ENCODE measurements at places on chromosomes 1 and 21.

DNA sequence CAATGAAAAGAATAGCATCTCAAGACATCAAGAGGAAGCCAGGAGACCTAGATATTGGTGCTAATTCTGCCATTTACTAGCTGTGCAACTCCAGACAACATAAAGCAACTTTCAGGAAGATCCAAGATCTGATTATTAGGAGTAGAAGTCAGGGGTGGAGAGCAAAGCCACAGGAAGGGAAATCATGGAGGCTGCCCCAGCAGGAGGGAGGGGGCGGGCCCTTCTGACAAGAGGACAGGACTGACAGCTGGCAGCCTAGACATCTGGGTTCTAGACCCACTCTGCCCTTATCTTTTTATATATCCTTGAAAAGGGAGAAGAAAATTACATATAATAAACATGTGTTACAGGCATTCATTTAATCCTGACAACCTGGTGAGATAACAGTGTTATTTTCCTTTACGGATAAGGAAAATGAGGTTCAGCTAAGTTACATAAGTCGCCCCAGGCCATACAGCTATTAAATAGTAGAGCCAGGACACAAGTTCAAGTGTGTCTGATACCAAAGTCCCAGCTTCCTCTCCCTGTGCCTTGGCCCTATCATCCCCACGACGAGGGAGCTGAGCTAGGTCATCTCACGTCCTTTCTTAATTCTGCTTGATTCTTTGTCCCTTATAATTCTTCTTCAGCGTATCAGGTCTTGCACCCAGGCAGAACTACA, 46.6 kb downstream of the ARHGEF11 start:
- no peak for DNase-seq

GRCh38 chr1:203898458-203899352, 37.3 kb downstream of the SNRPE start:
- no peak for DNase-seq

GRCh38 chr1:225770561-225771248, 6.9 kb upstream of the SRP9 start:
- no peak for DNase-seq

DNA sequence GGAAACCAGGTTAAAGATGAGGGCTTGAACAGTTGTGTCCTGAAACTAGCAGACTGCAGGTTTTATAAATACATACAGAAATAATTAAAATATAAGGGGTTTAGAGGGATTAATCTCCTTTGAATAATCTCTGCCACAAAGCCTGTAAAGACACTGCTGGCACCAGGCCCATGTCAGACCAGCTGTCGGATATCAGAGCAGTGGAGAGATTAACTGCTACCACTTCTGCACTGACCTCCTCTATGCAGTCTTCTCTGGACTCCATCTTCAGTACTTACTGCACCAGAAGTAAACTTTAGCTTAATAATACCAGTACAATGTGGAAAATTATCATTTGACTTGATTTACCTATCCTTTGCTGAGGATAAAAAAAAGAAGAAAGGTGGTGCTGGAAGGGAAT, 128.6 kb downstream of the LHX4 start:
- DNase-seq: no peak

GRCh38 chr1:26797627-26798026, 9.9 kb downstream of the PIGV start:
- DNase-seq: no peak

- DNase-seq: no peak
Observed at GRCh38 chr1:204094856-204095634, 22.1 kb downstream of the SOX13 start.

DNA sequence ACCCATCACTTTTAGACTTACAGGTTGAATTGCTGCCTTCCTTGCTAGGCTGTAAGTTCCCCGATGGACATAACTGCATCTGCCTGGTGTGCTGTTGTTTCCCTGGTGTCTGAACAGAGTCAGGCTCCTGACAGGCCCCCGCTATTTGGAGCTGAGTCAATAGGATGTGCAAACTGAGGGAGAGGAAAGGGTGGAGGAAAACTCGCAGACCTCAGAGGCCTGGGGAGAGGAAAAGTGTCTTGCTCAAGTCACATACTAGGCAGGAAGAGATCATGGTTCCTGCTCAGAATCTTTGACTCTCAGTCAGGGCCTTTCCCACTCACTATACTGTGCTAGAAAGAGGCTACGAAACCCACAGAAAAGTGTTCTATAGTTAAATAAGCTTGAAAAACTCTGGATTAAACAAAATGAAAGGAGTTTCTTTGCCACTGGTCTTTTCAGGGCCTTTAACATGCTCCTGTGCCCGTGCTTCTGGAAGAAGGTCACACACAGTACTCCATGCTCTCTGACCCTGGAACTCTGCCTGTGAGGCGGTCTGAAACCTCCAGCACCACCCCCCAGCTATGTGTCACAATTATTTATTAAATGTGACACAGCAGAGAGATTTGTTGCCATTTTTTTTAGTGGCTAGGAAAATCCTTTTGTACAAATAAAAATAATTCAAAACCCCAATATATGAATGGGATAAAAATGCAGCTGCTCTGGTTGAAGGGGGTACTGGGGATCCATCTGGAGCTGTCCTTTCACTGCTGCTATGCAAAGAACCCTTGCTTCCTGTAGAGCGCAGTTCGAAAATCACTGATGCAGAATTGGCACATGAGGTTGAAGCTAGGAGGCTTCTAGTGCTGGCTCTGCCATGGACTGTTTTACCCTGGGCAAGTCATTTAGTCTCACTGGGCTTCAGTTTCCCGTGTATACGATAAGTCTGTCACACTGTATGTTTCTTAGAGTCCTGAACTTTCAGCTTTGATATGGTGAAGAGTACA, 20.1 kb upstream of the CDCP2 start:
- no peak for DNase-seq

- no peak for DNase-seq
Observed at GRCh38 chr1:96843196-96843595, 121.6 kb downstream of the PTBP2 start.

GRCh38 chr1:117567976-117568375, 37.9 kb upstream of the TENT5C start:
- no peak for DNase-seq

DNA sequence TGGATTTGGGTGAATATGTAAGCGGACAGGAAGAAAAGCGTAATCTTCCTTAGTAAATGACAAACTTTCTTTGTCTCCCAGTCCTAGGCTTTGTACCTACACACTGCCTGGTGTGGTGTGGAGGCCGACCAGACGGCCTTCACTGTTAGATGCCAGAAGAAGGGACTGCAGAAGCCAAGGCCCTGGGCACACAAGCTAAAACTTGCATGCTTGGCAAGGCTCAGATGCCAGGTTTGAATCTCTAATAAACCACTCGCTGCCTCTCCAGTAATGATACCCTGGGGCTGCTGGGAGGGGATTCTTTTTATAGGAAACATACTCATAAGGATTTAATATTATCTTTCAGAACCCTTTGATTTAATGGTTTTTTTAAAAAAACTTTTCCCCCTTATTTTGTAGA, 263.8 kb downstream of the PTPRC start:
- DNase-seq: no peak

DNA sequence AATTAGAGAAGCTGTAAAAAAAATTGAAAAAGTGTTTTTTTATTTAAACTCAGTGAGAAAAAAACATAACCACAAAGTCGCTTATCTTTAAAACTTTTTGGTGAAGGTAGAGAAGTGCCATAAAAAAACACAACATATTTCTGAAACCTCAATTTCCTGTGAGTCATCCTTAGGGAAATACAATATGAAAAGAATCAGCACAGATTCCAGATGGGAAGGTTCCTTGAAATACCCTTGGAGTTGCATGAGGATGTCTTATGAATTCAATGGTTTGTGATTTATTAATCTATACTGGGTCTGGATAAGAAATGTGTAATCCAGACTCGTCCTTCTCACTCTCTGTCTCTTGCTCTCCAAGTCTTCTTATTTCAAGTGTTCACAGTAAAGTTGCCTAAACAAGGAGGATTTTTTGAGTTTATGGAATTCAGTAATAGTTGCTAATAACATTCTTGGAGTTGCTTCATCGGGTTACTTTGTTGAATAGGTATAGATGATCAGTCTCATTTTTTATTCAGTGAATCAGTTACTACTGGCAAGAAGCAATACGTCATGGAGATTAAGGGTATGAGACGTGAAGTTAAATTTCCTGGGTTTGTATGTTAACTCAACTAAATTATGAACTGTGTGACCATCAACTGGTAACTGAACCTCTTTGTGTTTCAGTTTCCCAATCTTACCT, 191.4 kb downstream of the KCNK2 start:
- no peak for DNase-seq

GRCh38 chr1:61343734-61344420, 261.5 kb downstream of the NFIA start:
- no peak for DNase-seq

- peak; percentile 19 for DNase-seq
Observed at GRCh38 chr21:34545079-34545884, 33.3 kb upstream of the KCNE1 start.

All from stimulated activated naive CD8-positive, alpha-beta T cell treated with anti-CD3 and anti-CD28 coated beads, Interleukin-15, Interleukin-2, amounts not matched to agents 100 U/mL and 50 U/mL, for 24 hours (primary cell).